ENCODE measurements at places on chromosomes 4 and X. TPM values are rescaled to one million over a fixed set of nuclear protein-coding genes. Genes with fewer than 3 reads are reported as not detected.

GRCh38 chr4:6403400-6403685 is 69.1 kb downstream of the PPP2R2C start:
- no peaks in the 10 kb centered on the region for H3K27me3 ChIP-seq
- H3K4me1 ChIP-seq, result no peaks in the 10 kb centered on the region
- no peaks in the 10 kb centered on the region for H3K36me3 ChIP-seq
- peak; percentile 15 for DNase-seq
- H3K27ac ChIP-seq, result no peak overlapping the region

The TEX11 gene
- total RNA-seq, result not detected

DNA sequence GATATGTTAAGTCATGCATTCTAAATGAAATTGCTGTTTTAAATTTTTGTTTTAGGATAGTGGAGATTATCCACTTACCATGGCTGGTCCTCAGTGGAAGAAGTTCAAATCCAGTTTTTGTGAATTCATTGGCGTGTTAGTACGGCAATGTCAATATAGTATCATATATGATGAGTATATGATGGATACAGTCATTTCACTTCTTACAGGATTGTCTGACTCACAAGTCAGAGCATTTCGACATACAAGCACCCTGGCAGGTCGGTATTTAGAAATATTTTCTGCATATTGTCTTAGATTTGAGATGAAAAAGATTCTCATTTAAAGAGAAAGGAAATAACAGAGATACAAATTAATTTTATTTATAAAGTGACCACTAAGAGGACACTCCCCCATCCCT is 83.6 kb downstream of the STAG2 start:
- H3K4me1 ChIP-seq, result no peaks in the 10 kb centered on the region
- no peaks in the 10 kb centered on the region for H3K36me3 ChIP-seq
- H3K27me3 ChIP-seq, result no peaks in the 10 kb centered on the region
- H3K4me3 ChIP-seq, result no peak overlapping the region
- H3K27ac ChIP-seq, result no peak overlapping the region

GRCh38 chr4:59127006-59127405 is 2016.8 kb upstream of the IGFBP7 start:
- H3K4me3 ChIP-seq, result no peak overlapping the region
- H3K4me1 ChIP-seq, result no peaks in the 10 kb centered on the region
- DNase-seq, result no peak
- no peak overlapping the region for H3K27ac ChIP-seq
- no peaks in the 10 kb centered on the region for H3K36me3 ChIP-seq

- H3K36me3 ChIP-seq, result no peaks in the 10 kb centered on the region
- no peak overlapping the region for H3K27ac ChIP-seq
- DNase-seq, result no peak
These were observed 1026.9 kb upstream of the SLIT2 start for GRCh38 chr4:19224820-19225219.

DNA sequence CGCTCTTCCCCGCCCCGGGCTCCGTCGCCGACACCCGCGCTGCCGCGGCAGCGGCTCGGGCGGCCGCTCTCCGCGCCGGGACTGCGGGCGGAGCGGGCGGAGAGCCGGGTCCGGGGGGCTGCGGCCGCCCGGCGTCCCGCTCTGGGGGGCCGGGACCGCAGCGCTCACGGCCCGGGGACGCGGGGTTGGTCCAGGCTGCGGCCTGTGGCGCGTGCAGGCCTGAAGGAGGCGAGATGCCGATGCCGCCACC is 492 bp downstream of the GALNT7 start:
- H3K27ac ChIP-seq, result no peak overlapping the region
- no peak for DNase-seq
- H3K4me3 ChIP-seq, result no peak overlapping the region
- peaks cover 19% of the 10 kb centered on the region for H3K4me1 ChIP-seq
- H3K36me3 ChIP-seq, result peaks cover 25% of the 10 kb centered on the region

GRCh38 chr4:41363384-41363981 is 106.8 kb downstream of the UCHL1 start:
- H3K36me3 ChIP-seq, result peaks cover 44% of the 10 kb centered on the region
- DNase-seq, result no peak
- H3K4me1 ChIP-seq, result peaks cover 35% of the 10 kb centered on the region
- H3K4me3 ChIP-seq, result peak overlapping the region; percentile 91

DNA sequence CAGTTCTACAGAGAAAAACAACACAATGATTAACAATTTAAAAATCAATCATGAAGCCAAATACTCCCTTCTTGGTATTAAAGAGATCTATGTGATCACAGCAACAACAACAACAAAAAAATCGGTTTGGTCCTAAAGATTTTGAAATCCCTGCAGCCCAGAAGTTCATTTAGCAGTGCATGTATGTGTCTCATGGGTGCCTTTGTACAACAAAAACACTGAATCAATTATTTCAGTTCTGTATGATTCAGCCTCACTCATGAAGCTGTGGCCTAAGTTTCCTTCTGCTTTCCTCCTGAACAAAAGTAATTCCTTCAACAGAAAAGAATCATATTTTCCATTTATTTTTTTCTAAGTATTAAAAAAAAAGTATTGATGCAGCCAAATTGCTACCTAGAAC is 393.4 kb upstream of the NDST3 start:
- H3K36me3 ChIP-seq, result no peaks in the 10 kb centered on the region
- no peak overlapping the region for H3K27ac ChIP-seq
- H3K27me3 ChIP-seq, result no peaks in the 10 kb centered on the region
- H3K4me3 ChIP-seq, result no peak overlapping the region

DNA sequence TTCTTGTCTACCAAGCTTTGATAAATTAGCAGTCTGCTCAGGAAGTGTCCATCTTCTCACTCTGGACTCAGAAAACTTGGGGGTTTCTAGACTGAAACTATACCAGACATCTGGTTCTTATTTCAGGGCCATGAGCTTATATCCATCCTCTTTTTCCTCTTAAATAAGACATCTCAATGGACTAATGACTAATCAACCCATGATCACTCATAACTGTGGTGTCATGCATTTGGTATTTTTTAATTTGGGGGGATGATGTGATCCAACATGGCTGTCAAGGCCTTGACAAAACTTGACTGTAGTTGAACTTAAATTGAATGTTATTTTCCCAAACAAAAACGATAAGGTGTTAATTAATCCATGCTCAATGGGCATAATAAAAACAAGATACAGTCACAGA is 87.8 kb downstream of the GPRASP3 start:
- no peaks in the 10 kb centered on the region for H3K36me3 ChIP-seq
- H3K27ac ChIP-seq, result no peak overlapping the region
- DNase-seq, result no peak
- H3K4me3 ChIP-seq, result no peak overlapping the region
- no peaks in the 10 kb centered on the region for H3K4me1 ChIP-seq

The CXCL11 gene
- 38.4 TPM for total RNA-seq

The ZRSR2 gene
- 16.4 TPM for total RNA-seq

The HMGB3 gene
- total RNA-seq, result 99.4 TPM

DNA sequence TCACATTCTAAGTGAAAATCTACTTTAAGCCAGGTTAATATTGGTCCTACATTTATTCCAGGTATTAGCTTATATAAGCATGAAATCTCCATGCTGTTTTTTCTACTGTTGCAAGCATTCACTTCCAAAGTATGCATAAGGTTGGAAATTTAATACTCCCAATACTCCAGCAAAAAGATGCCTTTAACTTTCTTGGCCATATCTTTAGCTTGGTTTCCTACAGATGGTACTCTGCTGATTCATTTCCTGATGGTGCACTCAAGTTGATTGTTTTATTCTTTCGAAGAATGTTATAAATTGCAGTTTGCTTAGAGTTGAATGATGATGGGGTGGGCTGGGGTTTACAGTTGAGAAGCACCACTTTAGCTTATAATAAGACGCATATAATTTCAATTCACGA is 330.2 kb downstream of the PTTG2 start:
- H3K36me3 ChIP-seq, result no peaks in the 10 kb centered on the region
- no peaks in the 10 kb centered on the region for H3K4me1 ChIP-seq
- H3K27me3 ChIP-seq, result no peaks in the 10 kb centered on the region
- H3K4me3 ChIP-seq, result no peak overlapping the region
- no peak for DNase-seq

DNA sequence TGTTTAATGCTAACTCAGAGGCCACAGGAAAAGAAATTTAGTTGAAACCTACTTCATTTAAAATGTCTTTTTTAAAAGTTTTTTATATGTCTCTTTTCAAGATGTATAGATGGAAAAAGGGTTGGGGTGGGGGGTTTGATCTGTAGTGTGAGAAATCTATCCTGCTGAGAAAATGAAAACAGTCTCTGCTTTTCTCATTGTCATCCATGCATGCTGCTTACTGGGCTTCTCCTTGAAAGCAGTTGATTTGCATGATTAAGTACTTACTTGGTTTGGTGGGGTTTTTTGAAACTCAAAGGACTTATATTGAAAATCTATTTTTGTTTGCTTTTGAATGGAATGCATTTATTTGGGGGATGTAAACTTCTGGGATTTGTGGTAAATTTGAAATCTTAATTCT is 313.6 kb upstream of the DKK2 start:
- DNase-seq, result no peak
- H3K4me1 ChIP-seq, result peaks cover 10% of the 10 kb centered on the region
- no peak overlapping the region for H3K27ac ChIP-seq
- no peak overlapping the region for H3K4me3 ChIP-seq

- H3K4me3 ChIP-seq, result no peak overlapping the region
- H3K4me1 ChIP-seq, result peaks cover 17% of the 10 kb centered on the region
- no peak overlapping the region for H3K27ac ChIP-seq
- DNase-seq, result peak; percentile 19
These were observed 25.3 kb downstream of the BTC start for GRCh38 chr4:74768857-74769525.

DNA sequence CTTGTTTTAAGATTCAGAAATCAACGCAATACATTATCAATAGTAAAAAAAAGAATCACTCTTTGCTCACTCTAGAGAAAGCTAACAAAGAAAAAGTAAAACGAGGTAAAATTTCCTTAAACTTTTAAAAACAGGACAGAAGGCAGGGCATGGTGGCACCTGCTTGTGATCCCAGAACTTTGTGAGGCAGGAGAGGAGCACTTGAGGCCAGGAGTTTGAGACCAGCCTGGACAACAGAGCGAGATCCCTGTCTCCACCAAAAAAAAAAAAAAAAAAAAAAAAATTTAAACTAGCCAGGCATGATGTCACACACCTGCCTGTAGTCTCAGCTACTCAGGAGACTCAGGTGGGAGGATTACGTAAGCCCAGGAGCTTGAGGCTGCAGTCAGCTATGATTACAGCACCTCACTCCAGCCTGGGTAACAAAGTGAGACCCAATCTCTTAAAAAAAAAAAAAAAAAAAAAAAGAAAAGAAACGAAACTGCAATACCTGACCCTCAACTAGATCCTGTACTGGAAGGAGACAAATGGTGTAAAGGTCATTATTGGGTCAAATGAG is 3.5 kb downstream of the CCNI start:
- H3K27me3 ChIP-seq, result no peaks in the 10 kb centered on the region
- peaks cover 17% of the 10 kb centered on the region for H3K4me1 ChIP-seq
- peaks cover 5% of the 10 kb centered on the region for H3K36me3 ChIP-seq
- DNase-seq, result peak; percentile 49
- H3K27ac ChIP-seq, result no peak overlapping the region
- no peak overlapping the region for H3K4me3 ChIP-seq

DNA sequence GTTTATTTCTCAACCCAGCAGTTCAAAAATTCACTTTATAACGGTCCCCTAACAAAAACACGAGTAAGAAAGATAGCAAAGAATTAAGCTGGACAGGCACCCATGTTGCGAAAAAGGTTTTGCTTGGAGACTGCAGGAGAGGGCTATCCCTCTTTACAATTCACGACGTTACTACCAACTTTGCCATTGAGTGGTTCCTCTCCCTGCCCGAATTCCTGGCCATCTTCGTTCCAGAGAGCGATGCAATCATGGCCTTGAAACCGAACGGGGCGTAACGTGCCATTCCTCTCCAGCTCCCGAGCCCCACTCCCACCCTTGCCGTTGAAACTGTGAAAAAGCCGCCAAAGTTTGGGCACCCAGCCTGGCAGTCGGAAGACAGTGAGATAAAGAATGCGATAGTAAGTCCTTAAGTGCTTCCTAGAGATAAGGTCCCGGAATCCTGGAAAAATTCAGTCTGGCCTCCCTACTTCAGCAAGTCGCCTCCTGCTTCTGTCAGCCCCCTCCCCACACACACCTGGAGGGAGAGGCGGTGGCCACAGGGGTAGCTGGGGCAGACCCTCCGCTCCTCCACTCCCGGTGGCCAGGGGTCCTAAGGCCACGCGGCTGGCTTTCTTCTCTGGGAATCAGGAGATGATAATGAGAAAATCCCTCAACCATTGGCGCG is 65.2 kb downstream of the FBXO8 start:
- DNase-seq, result no peak
- H3K27ac ChIP-seq, result no peak overlapping the region
- H3K36me3 ChIP-seq, result no peaks in the 10 kb centered on the region
- peaks cover 14% of the 10 kb centered on the region for H3K4me1 ChIP-seq
- no peak overlapping the region for H3K4me3 ChIP-seq

DNA sequence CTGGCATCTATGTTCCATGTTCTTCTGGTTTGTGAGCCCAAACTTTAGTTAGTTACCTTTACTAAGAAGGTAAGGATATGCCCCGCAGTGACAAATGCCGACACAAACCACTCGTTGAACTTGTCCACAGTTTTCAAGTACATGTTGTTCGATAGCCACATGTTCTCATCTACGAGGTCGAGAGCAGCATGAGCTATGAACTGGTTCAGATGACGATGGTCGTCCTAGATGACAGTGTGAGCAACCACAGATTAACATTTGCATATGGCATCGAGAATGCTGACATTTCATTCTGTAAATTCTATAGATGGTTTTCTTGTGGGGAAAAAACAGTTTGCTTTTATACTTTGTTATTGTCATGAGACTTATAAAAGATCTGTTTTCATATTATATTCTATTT is 18.0 kb downstream of the TRAPPC2 start:
- no peak for DNase-seq
- peaks cover 16% of the 10 kb centered on the region for H3K4me1 ChIP-seq
- peaks cover 26% of the 10 kb centered on the region for H3K36me3 ChIP-seq
